ENCODE measurements at places on chromosomes 2 and 18. TPM values are rescaled to one million over a fixed set of nuclear protein-coding genes. Genes with fewer than 3 reads are reported as not detected.

The ANKRD30BL gene
- 47.0 TPM for total RNA-seq

The FAM161A gene
- 29.1 TPM for total RNA-seq

The TMEFF2 gene
- total RNA-seq = 36.0 TPM

The RIT2 gene
- total RNA-seq = 30.0 TPM

The UGT1A3 gene
- not detected for total RNA-seq

The CCDC148 gene
- total RNA-seq = 15.7 TPM

The FN1 gene
- total RNA-seq = 128 TPM

The INHBB gene
- total RNA-seq = 7.2 TPM

The RAB6C gene
- 0.63 TPM for total RNA-seq

The TMEM169 gene
- 19.1 TPM for total RNA-seq

The IL1RL1 gene
- not detected for total RNA-seq

The SUMO1 gene
- 110 TPM for total RNA-seq

The GRHL1 gene
- 5.9 TPM for total RNA-seq

The GPR45 gene
- 0.94 TPM for total RNA-seq

The CBLN2 gene
- 43.8 TPM for total RNA-seq

The ASB18 gene
- total RNA-seq = not detected

The SCN2A gene
- 174 TPM for total RNA-seq

The ABCB11 gene
- 1.6 TPM for total RNA-seq

The TTR gene
- total RNA-seq = 3.1 TPM

The TNP1 gene
- not detected for total RNA-seq

The PLEK gene
- 0.94 TPM for total RNA-seq

The VPS4B gene
- 32.6 TPM for total RNA-seq

All from parietal lobe (tissue), 2 donors.